ENCODE measurements at places on chromosomes 3 and 15.

DNA sequence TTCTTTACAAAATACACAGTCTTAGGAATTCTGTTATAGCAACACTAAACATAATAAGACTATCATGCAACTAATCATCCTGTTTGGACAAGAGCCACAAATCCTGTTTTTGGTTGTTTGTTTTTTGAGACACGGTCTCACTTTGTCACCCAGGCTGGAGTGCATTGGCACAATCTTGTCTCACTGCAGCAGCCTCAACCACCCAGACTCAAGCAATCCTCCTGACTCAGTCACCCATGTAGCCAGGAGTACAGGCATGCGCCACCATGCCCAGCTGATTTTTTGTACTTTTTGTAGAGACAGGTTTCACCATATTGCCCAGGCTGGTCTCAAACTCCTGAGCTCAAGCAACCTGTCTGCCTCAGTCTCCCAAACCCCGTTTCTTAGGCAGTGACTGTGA, 28.3 kb downstream of the NEDD4 start:
- no peak for DNase-seq

GRCh38 chr3:129004639-129005295, 3.7 kb downstream of the EFCC1 start:
- no peak for DNase-seq

- no peak for DNase-seq
Measured at GRCh38 chr3:67617518-67617917, 36.9 kb downstream of the SUCLG2 start.

DNA sequence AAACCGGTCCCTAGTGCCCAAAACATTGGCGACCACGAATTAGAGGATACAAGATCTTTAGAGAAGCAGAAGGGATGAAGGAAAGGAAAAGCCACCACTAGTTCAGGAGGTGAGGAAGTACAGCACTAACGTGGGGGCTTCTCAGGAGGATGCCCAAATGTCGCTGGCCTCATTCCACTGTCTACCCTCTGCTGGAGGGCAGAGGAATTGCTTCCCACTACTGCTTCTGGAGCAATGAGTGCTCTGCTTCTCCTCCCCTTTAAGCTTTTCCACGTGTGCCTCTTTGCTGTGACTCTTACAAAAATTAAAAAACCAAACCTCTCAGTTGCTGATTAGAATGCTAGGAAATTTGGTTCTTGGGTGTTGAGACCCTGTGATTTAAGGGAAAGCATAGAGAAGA, 281.3 kb downstream of the CLSTN2 start:
- no peak for DNase-seq

GRCh38 chr3:43913036-43913948, 222.6 kb downstream of the ABHD5 start:
- DNase-seq, result no peak

DNA sequence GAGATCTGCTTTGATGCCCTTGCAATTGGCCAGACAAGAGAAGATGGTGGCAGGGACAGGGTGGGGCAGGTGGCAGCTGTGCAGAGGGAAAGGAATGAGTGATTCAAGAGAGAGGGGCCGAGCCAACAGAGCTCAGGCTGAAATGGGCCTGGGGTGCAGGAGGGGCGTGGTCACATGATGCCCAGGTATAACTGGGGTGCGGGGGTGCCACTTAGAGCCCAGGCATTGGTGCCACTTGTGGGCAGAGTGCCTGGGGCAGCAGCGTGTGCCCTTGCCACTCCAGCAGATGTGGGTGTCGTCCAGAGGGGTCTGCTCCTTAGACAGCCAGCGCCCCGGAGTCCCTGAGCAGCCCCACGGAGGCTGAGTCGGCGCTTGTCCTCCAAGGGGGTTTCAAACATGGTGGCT, 88.7 kb downstream of the PLXNA1 start:
- no peak for DNase-seq

- no peak for DNase-seq
Measured at GRCh38 chr15:69666441-69666882, 213.8 kb downstream of the RPLP1 start.

DNA sequence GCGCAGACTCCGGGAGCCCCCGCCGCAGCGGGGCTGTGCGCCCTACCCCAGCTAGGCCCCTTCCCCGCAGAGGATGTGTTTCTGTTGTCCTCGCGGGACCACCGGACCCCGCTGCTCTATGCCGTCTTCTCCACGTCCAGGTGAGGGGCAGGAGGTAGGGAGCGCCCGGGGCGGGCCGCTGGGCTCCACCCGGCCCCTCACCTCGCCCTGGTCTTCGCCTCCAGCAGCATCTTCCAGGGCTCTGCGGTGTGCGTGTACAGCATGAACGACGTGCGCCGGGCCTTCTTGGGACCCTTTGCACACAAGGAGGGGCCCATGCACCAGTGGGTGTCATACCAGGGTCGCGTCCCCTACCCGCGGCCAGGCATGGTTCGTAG, 4.7 kb downstream of the SEMA3B start:
- no peak for DNase-seq

DNA sequence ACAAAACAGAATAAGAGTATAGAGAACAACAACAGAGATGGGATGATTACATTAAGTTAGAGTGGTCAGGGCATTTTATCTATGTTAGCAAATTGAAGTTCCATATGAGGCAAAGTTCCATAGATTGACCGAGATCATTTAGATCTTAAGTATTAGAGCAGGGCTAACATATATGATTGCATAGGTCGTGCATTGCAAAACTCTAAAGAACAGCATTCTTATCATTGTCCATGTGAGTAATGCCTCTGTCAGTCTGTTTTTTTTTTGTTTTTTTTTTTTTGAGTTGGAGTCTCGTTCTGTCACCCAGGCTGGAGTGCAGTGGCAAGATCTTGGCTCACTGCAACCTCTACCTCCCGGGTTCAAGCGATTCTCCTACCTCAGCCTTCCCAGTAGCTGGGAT, 341.7 kb upstream of the KCNH8 start:
- DNase-seq, result no peak

DNA sequence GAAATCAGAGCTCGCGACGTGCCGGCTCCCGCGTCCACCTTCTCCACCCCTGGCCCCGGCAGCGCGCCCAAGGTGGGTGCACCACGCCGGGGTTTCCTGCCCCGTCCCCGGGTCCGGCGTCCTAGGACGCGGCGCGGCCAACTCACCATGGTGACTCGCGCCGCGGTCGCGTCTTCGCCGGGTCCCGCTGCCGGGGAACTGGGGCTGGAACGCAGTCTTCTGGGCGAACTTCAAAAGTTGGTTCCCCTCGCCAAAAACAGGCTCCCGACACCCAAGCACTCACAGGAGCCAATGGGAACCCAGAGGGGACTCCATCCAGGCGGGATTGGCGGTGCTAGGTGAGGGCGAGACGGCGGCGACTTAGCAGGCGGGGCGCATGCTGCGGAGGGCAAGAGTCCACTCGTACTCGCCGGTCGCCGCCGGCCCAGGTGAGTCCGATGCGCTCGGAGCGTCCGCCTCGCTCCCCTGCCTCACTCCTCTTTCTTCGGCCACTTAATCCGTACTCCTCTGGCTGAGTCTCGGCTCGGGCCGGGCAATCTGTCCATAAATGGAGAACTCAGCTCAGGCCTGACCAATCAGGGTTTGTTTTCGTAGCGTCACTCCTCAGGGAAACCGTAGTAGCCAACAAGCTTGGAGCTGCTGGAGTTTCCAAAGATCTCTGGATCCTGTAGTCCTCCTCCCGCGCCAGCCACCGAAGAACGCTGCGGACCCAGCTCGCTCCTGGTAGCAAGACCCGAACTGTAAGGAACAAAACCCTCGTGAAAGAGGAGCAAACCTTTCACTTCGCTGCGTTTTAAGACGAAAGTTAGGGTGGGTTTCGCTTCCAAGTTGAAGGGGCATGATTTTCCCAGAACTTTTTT, at the start of gene MYO1E:
Gene MYO1E (minus strand): TSS at position 520 of the 860 bp plus-strand sequence. CDS start 371 bp downstream, at position 149.
- peak; percentile 92 for DNase-seq

DNA sequence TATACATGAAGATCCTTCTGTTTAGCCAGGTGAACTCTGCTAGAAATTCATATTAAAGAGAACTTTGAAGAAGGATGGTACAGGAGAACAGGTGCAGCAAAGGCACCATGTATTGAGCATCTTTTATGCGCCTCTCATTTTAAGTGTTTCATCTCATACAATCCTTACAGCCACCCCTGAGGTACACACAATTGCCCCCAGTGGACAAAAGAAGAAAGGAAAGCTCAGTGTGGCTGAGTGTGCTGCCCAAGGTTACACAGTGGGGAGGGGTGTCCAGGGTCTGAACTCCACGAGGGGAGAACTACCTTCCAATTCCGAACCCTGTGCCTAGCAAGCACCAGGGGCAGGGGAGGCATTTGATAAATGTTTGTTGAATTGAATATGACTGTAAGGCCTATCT, 98.6 kb downstream of the MECOM start:
- no peak for DNase-seq

DNA sequence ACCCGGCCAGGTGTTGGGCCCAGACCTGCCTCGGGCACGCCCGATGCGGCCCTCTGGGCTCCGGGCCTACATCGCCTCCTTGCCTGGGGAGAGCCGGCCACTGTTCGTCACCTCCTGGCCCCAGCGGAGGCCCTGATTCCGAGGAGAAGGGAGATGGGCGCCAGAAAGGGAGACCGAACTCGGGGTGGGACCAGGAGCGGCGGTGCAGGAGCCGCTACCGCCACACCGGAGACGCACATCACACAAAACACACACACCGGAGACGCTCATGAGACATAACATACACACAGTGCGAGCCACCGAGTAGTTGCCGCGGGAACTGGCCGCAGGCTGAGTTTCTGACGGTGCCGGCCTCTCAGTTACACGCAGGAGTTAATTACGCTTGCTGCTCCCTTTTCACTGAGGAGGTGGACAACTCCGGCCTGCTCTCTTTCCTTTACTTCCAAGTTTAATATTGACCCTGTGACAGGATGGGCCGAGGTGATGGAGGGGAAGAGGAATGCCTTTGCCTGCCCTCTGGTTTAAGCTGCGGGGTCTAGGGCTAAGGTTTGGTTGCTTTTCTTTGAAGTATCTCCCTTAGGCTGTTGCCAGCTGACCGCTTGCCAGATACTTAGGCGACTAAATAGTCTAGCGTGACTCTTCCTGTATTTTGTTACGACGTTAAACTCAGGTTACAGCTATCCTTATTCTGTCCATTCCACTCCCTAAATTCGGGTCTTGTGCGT, 570 bp downstream of the PCNP start:
- DNase-seq, result no peak

DNA sequence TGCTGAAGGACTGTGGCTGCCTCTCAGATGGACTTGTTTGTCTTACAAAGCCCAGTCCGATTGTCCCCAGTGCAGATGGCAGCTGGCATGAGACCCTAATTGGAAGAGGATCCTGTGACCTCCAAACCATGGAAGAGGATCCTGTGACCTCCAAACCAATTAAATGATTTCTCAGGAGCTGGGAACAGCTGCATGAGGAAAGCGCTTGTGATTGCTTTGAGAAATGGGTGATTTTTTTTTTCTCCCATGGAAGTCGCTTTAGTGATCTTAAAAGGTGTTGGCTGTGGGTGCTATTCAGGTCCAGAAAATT, 68.4 kb upstream of the LARS2 start:
- no peak for DNase-seq

DNA sequence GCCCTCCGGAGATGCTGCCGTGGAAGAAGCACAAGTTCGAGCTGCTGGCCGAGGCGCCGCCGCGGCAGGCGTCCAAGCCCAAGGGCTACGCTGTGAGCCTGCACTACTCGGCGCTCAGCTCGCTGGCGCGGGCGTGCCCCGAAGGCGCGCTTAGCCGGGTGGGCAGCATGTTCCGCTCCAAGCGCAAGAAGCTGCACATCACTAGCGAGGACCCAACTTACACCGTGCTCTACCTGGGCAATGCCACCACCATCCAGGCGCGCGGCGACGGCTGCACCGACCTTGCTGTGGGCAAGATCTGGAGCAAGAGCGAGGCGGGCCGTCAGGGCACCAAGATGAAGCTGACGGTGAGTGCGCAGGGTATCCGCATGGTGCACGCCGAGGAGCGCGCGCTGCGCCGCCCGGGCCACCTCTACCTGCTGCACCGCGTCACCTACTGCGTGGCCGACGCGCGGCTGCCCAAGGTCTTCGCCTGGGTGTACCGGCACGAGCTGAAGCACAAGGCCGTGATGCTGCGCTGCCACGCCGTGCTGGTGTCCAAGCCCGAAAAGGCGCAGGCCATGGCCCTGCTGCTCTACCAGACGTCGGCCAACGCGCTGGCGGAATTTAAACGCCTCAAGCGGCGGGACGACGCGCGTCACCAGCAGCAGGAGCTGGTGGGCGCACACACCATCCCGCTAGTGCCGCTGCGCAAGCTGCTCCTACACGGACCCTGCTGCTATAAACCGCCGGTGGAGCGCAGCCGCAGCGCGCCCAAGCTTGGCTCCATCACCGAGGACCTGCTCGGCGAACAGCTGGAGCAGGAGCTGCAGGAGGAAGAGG, 1.3 kb downstream of the FAM43A start:
- DNase-seq, result no peak

GRCh38 chr3:72582211-72582878, 265.9 kb downstream of the SHQ1 start:
- DNase-seq, result no peak

DNA sequence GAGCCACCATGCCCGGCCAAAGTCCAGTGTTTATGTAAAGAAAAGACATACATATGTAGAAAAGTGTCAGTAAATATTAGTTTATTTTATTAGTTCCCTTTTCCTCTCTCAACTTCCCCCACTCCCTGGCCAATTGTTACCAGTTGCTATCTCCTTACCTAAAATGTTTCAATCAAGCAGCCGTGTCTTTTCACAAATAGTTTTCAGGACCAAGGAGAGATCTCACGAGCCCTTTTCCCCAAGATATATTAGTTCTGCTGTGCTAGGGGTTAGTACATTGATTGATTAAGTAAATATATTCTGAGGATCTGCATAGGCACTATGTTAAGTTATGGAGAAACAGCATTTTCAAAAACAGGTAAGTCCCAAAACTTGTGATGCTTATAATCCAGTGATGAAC, 87.4 kb downstream of the ZIC4 start:
- DNase-seq, result no peak

DNA sequence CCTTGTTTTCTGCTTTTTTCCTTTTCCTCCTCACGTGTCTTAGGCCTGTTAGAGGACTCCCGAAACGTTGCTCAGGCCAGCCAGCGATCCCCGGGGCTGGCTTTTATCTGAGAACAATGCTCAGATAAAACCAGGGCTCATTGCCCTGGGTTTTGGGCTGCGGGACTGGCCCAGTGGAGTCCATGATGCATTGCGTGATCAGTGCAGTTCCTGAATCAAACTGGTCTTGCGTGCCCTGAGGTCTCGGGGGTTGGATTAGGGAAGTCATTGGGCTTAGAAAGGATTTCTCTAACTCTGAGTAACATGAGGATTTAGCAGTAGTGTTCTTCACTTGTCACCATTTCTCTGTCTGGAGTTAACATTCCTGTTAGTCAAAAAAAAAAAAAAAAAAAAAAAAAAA, 66.3 kb downstream of the CCR1 start:
- DNase-seq, result no peak

DNA sequence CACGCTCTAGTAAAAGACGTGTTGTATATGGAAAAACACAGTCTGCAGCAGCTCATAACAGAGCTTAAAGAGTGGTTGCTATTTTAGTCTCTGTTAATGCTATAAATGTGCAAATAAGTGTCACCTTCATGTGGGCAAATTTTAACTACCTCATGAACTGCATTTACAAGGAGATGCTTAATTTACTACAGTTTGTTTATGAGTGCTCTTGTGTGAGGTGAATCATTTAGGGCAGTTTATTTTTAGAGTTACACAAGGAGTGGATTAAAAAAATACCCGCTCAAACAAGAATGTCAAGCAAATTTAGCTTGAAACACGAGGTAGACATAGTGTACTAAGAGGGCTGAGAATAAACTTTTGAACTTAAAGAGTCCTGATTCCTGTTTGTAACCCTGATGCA, 579.0 kb downstream of the MFSD1 start:
- DNase-seq, result no peak

Data from osteocyte (in vitro differentiated cells).